Stimulated activated naive CD8-positive, alpha-beta T cell treated with anti-CD3 and anti-CD28 coated beads, Interleukin-15, Interleukin-2, amounts not matched to agents 100 U/mL and 50 U/mL, for 24 hours (primary cell): ENCODE measurements at places on chromosomes 2 and 18.

DNA sequence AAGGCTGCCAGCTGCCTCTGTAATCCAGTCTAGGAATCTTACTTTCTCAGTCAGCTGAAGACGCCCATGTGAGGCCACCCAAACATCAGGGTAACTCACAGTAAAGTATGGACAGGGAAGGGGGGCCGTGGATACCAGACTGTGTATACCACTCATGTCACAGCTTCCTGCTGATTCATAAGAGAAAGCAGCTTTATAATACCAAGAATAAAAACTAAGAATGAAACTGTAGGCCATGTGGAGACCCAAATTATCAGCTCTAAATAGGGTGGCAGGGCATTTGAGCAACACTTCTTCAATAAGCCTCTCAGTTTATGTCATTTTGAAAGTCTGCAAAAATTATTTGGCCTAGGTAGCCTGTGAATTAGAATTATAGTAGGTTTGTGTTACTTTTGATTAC lies 115.0 kb upstream of the CDCA7 start:
- peak; percentile 25 for DNase-seq

- no peak for DNase-seq
Observed at GRCh38 chr18:7939521-7939920, 372.4 kb downstream of the PTPRM start.

DNA sequence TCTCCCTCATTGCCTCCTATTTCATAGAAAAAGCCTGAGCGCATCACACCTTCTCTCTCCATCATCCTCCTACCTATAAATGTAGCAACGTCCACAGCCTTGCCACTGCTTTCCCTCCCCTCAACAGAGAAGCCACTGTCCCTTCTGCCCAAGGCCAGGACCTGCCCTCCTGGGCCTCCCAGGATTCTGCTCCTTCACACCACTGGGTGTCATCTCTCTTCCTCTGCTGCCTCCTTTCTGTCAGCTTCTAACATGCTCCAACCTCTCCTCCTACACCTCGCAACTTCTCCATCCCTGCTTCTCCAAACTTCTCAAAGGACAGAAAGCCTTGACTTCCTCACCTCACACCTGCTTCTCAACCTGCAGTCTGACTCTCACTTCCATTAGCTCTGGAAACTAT lies 21.2 kb upstream of the ME2 start:
- DNase-seq = no peak

DNA sequence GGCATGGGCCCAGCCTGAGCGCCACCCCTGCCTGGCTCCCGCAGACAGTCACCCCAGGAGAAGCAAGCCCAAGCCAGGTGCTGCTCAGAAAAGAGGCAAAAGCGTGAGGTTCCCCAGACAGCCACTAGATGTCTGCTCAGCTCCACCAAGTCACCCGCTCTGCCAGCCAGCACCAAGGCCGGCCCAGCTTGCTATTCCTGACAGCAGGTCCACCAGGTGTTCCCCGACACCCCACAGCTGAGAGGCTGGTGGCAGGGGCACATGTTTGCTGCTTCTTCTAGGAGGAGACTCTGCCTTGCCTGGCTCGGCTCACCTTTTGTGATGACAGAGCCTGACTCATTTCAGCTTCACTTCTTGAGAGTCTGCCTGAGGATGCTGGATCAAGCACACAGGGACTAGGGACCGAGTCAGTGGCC lies 206.7 kb downstream of the MGAT5 start:
- peak; percentile 30 for DNase-seq

DNA sequence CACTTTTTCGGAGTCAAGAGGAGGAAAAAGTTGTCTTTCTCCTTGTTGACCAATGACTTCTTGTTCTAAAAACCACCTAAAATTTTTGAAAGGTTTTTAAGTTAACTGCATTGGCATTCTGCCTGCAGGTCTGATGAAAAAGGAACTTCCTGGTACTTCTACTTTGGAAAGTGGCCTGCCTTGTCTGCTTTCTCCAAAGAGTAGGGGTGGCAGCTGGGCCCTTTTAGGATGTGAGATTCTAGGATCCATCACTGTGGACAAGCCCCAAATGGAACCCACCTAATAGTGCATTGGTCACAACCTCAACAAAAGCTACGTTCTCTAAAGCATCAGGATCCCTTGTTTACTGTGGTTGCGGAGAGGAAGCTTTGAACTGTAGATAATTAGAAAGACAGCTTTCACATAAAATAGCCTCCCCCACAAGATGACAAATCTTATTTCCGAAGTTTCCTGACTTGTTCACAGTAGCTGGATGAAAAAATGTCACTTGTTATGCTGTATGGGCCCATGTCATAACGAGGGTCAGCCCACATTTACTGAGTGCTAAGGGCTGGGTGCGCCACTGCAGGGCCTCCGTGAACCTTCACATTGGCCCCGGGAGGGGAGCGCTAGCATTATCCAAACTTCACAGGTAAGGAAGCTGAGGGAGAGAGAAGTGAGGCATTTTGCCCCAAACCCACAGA lies 17.4 kb downstream of the ASPRV1 start:
- no peak for DNase-seq

DNA sequence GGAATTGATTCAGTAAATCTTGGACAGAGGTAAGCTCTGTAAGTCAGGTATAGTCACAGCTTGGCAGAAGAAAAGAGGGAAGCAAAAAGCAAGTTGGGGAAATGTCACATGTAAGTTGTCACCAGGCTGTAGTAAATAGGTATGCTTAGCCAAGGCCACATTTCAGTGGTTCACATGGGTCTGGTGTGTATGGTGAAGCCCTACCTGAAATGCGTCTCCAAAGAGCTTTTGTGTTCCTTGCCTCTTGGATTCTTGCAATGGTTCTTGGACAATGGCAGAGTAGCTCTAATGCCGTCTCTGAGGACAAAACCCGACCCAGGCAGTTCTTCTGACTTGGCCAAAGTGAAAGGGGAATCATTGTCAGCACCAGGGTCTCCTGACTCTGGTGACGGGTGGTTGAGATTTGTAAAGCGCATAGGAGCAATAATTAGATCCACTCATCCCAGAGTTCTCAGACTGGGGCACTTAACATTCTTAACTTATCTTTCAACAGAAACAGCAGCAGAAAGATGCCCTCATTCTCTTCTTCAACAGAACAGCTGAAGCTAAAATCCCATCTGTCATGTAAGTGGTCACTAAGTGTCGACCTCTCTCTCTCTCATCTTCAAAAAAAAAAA lies 34.4 kb upstream of the RPL37A start:
- DNase-seq = no peak

DNA sequence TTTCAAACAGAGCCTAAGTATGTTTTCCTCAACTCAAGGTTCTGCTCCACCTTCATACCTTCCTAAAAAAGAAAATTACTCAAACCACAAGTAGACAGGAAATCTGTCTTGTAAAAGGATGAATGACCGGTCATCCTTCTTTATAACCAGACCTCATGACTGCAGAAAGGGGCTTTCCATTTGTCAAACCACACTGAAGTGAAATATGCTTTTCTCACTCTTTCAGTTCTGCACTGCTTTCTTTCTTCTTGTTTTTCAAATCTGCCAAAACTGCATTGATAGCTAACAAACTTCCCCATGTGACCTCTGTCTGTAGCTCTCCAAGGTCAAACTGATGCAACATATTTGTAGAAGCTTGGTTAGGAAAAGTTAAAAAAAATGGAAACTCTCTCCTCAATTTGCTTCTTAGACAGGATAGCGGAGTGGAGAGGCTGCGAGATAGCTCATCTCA lies 308.9 kb upstream of the CCDC68 start:
- DNase-seq = no peak

GRCh38 chr2:18149660-18150246 lies 271.3 kb downstream of the KCNS3 start:
- DNase-seq = no peak

DNA sequence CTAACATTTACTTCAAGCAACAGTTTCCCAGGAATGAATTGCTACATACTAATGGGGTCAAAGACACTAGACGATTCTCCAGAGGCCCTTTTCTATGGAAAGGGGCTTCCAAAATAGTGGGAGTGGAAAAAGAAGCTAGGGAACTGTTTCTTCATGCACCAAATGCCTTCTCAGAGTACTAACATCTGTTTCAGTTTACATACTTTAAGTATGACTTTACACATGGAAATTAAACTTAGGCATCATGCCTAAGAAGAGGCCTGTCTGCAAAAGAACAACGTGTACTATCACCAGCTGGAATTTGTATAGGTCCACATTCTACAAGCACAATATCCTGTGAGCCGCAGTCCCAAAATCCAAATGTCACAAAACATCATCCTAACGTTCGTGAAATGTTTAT lies 29.4 kb upstream of the WDR75 start:
- no peak for DNase-seq

DNA sequence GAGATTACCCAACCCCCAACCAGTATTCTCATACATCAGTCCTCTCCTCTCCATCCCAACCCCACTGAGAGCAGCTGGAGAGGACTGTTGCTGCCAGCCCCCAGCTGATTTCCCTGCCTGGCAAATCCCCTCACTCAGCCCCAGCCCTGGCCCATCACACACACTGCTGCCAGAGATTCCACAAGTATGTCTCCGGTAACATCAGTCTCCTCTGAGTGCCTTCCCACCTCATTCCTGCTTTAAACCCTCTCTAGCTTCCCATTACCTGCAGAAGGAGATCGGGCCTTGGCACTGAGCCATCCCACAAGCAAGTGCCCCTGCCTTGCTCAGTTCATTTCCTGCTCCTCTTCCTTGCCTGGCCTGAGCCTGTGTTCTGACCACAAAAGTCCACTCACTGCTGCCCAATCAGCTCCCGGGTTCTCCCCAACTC lies 50.6 kb upstream of the ZFP36L2 start:
- no peak for DNase-seq

DNA sequence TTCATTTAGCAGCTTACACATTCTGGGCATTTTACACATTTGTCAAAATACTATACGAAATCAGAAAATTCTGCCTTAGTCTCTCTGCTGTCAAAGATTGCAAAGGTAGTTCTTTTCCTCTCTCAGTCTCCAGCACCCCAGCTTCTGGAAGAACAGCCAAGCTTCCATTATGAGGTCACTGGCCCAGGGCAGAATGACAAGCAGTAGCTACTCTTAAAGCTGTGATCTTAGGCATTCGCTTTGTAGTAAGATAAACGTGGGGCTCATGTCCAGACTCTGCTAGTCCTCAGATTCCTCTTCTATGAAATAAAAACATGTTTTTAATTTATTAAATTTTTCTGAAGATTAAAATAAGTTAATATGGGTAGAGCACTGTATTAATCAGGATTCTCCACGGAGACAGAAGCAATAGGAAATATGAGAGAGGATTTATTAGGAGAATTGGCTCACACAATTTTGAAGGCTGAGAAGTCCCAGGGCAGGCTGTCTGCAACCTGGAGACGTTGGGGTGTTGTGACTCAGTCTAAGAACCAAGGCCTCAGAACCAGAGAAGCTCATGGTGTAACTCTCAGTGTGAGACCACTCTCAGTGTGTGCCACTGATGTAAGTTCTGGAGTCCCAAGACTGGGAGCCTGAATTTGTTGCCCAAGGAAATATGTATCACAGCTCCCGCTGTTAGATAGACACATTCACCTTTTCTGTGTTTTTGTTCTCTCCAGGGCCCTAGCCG lies 201.2 kb downstream of the CMPK2 start:
- no peak for DNase-seq

GRCh38 chr2:30765191-30765590 lies 42.1 kb downstream of the CAPN13 start:
- no peak for DNase-seq

DNA sequence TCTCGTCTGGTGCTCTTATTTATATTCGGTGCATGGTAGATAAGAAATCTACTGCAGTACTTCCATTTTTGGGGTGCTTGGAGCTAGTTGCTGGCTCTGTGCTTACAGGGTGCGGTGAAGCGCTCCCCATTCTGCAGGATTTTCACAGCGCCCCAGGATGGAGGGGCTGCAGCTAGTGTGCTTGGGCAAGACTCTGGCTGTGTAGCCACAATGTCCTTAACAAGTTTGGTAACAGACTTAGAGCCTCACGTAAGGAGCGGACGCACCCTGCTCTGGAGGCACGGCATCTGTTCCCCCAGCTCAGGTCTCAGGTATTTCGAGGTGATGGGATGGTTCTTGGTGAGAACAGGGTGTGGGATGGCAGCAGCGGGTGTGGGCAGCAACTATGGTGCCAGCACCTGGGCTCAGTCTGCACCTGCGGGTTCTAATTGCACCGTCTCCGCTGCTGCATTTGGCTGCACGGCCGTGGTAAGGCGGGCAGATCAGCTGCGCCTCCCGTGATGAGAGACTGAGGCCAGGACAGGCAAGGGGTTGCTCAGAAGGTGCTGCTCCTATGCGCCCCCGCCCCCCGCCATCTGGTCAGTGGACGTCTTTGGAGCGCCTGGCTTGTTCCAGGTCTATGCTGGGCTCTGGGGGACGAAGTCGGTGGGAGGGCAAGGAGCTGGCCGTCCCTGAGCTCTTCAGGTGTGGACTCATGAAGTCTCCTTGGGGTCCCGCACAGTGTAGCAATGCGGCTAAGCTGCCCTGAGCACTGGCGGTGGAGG lies 20.1 kb upstream of the ALLC start:
- no peak for DNase-seq

GRCh38 chr18:77015169-77015568 lies 117.4 kb downstream of the MBP start:
- no peak for DNase-seq

DNA sequence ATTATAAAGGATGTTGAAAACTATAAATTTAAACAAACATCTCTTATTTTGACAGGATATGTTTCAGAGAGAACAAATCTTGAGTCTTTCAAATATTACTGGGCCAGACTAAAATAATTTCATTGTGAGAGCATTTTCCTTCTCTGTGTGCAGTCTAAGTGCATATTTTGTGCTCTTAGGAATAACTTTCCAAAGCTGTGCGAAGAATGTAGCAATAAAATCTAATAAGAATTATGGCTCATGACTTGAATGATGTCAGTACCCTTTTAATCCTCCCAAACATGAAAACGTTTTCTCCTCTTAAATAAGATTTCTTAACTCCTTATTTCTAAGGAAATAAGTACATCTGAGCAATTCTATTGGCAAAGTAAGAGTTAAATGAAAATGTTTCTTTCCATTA lies 76.2 kb upstream of the EFEMP1 start:
- DNase-seq = no peak

DNA sequence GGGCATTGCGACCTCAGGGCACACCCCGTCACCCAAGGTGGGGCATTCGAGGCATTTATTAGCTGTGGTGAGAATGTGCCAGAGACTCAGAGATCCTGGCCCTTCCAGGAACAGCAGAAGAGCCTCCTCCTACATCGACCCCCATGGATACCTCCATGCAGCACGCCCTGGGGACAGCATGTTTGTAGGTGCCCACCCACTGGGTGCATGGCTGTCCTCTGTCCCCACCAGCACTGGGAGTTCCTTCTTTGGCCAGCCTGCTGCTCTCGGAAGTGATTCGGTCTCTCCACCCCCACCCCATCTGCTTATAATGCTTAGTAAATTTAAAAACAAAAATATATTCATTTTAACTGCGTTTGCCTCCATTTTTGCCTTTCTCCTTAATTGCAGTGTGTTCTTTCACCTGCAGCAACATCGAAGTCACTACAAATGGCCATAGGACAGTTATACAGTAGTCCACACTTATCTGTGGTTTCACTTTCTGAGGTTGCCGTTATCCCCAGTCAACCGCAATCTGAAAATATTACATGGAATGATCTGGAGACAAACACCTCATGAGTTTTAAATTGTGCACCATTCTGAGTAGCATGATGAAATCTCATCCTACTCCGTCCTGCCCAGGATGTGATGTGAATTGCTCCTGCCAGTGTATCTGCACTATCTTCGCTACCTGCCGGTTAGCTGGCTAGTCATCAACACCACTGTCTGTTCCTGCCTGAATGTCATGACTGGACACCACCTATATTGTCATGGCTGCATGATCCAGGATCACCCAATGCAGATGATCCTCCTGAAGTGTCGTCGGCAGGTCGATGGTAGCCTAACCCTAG lies 29.6 kb upstream of the ZCCHC2 start:
- DNase-seq = no peak
